Sigmoid colon (tissue), 7 donors: ENCODE measurements at places on chromosomes 11 and 22. TPM values are rescaled to one million over a fixed set of nuclear protein-coding genes. Genes with fewer than 3 reads are reported as not detected.

The GPHA2 gene
- not detected for total RNA-seq

DNA sequence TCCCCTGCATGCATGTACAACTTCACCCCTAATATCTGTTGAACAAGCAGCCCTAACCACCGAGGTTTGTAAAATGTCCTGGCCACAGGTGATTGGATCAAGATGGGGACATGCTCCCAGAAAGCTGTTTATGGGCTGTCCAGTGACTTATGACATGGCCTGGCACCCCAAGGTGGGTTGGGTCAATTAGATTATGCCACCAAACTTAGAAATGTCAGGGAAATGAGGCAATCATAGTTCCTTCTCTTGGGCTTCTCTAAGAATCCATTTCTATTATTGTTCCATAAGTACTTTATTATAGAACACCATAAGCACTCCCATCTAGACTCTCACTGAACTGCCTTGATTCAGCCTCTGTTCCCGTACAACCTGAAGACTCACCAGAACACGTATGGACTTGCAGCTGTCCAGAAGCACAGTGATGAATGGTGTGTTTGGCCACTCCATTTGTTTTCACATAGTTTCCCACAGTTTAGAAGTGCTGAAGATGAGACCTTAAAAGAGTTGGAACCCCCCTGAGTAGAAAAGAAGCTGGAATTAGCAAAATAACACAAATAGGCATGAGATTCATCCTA is 45.5 kb upstream of the OLFML1 start:
- DNase-seq, result no peak

DNA sequence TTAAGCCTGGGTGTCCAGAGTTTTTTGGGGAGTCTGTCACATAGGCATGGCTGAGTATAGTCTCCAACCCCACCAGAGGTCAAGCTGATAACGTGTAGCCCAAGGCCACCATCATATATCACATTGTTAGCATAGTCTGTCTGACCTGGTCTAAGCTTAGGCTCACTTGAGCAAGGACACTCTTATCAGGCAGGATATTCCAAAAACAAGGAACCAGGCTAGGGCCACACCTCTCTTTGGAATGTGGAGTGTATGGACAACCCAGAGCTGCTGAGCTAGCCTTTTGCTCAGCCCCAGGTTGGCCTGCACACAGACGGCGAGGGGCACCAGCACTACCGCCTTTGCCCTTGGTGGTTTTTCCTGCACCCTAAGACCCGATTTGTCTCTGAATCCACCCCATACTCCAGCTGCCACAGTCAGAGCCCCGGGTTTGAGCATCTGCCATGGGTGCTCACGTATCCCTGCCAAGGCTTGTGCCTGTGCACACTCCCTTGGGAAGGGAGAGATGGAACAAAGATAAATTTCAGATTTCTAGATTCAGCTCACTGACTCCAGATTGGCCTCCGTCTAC is 7.2 kb downstream of the SNAP29 start:
- no peak for DNase-seq

The MYOD1 gene
- total RNA-seq, result not detected

- no peak for DNase-seq
Observed at GRCh38 chr11:8335683-8336082, 72.0 kb upstream of the LMO1 start.
